ENCODE measurements at places on chromosomes 1 and 21. TPM values are rescaled to one million over a fixed set of nuclear protein-coding genes. Genes with fewer than 3 reads are reported as not detected.
A peak's percentile ranks its signal among the peaks of the same experiment; 100 is the strongest.

The ANXA9 gene
- total RNA-seq = 0.19 TPM

GRCh38 chr1:78058670-78059069 lies 12.9 kb downstream of the GIPC2 start:
- no peak overlapping the region for H3K27ac ChIP-seq
- no peak overlapping the region for H3K4me3 ChIP-seq
- no peak for DNase-seq
- no peaks in the 10 kb centered on the region for H3K4me1 ChIP-seq
- no peaks in the 10 kb centered on the region for H3K36me3 ChIP-seq
- no peaks in the 10 kb centered on the region for H3K27me3 ChIP-seq

The PODN gene
- not detected for total RNA-seq

The RGS4 gene
- not detected for total RNA-seq

- H3K27ac ChIP-seq = no peak overlapping the region
- no peak for DNase-seq
- H3K27me3 ChIP-seq = no peaks in the 10 kb centered on the region
- no peaks in the 10 kb centered on the region for H3K4me1 ChIP-seq
Measured at GRCh38 chr1:202754293-202754692, 44.0 kb upstream of the SYT2 start.

DNA sequence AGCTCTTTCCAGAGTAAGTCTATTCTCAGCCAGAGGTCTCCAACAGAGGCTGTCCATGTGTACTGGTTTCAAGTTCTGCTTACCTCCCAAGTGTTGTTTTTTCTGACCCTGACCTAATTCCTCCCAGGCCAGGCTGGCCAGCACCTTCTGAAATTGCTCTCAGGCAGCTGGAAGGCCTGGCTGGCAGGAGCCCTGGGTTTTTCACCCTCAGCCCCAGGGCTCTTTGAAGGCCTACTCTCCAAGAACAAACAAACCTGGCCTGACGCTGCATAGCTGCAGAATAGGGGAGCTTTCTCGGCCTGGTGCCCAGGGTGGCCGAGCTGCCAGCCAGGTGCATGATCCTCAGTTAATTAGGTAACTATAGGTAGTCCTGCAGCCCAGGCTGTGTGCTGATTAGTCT lies 147.5 kb downstream of the CACNA1E start:
- no peak for DNase-seq
- H3K4me3 ChIP-seq = no peak overlapping the region
- no peaks in the 10 kb centered on the region for H3K4me1 ChIP-seq
- no peak overlapping the region for H3K27ac ChIP-seq

DNA sequence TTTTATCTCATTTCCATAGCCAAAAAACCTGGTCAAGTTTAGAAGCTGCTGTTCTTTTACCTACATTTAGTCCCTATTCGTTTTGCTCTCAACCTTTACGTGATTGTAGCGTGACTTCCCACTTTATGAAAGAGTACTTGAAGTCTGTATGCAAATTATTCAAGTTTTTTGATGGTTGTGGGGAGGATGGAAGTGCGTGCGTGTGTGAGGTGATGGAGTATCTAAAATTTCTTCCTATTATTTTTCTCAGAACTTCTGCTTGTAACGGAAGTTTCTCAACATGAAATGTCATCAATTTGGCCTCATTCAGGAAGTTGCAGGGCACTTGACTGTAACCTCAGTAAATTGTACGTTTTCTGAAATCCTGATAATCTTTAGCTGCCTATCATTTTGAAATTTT lies 64.0 kb downstream of the SAMSN1 start:
- peak; percentile 28 for DNase-seq
- peaks cover 16% of the 10 kb centered on the region for H3K36me3 ChIP-seq
- H3K4me1 ChIP-seq = peaks cover 44% of the 10 kb centered on the region
- H3K4me3 ChIP-seq = peak overlapping the region; percentile 27
- peak overlapping the region; percentile 92 for H3K27ac ChIP-seq
- H3K27me3 ChIP-seq = no peaks in the 10 kb centered on the region

The PLEKHN1 gene
- total RNA-seq = 5.8 TPM

- no peaks in the 10 kb centered on the region for H3K36me3 ChIP-seq
- H3K4me1 ChIP-seq = peaks cover 26% of the 10 kb centered on the region
- no peak overlapping the region for H3K4me3 ChIP-seq
- no peak for DNase-seq
- H3K27me3 ChIP-seq = peaks cover 34% of the 10 kb centered on the region
Measured at GRCh38 chr1:46525253-46525983, 26.0 kb downstream of the KNCN start.

DNA sequence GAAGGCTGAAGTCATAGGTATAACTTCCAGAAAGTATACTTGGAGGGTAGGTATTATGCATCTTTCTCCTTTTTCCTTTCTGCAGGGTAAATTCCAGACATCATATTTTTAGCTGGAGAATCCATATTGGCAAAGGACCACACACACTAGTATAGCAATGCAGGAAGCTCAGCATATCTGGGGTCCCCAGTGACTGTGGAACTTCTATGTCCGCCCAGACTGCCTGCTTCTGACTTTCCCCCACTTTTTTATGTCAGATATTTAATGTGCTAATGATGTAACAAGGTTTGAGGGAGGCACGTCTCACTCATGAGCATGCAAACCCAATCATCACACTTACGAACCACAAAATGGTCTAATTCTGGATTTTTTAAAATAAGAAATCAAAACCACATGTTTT lies 90.4 kb downstream of the BACH1 start:
- peaks cover 10% of the 10 kb centered on the region for H3K36me3 ChIP-seq
- H3K4me3 ChIP-seq = no peak overlapping the region
- no peaks in the 10 kb centered on the region for H3K4me1 ChIP-seq
- no peak overlapping the region for H3K27ac ChIP-seq

- peaks cover 4% of the 10 kb centered on the region for H3K4me1 ChIP-seq
- no peaks in the 10 kb centered on the region for H3K27me3 ChIP-seq
- no peaks in the 10 kb centered on the region for H3K36me3 ChIP-seq
- H3K4me3 ChIP-seq = no peak overlapping the region
Measured at GRCh38 chr1:25933479-25934365, 27.5 kb upstream of the STMN1 start.
